ENCODE measurements at places on chromosomes 4 and X.

DNA sequence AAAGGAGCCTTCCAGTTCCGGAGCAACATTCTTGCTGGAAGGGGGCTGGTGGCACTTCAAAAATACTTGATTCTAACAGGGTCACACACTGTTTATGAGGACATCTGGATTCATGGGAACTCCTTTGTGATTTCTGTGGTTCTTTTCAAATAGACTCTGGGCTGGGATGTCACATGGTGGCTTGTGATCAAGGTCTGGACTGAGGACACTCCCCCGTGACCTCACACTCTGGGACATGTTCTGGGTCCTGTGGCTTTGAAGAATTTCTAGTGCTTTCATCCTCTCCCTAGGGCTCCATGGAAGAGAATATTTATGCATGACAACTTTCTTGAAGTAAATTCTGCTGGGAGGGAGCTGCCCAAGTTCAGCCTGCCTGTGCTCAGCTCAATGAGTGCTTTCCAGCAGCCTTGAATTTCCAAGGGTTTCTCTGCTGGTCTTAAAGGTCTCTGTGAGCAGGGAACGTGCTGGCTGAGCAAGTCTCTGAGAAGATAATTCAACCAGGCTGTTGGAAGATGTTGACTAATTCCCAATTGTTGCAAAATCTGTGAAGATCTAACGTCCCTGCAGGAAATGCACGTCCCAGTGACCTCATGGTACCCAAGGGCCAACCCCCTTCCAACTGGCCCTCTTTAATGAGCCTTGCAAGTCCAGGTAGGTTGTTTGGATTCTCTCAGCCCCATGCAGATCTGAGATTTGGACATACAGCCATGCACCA is 36.3 kb downstream of the GPR143 start:
- no peak for DNase-seq

- DNase-seq: no peak
Measured at GRCh38 chr4:88628746-88629145, 36.5 kb downstream of the HERC3 start.

GRCh38 chr4:11847167-11847566 is 418.5 kb upstream of the HS3ST1 start:
- DNase-seq: no peak

DNA sequence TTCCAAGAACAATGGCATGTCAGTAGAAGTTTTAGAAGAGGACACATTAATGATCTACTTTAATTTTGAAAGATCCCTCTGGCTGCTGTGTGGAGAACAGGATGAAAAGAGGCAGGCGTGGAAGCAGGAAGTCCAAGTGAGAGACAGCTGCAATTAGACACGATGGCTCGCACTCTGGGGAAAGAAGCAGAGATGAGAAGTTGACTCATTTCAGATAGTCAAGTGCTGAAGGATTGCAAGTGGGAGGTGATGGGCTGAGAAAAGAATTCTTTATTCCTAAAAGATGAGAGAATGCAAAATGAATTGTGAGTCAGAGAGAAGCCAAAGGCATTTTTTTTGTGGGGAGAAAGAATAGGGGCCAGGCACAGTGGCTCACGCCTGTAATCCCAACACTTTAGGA is 16.5 kb downstream of the RXFP1 start:
- DNase-seq: no peak

DNA sequence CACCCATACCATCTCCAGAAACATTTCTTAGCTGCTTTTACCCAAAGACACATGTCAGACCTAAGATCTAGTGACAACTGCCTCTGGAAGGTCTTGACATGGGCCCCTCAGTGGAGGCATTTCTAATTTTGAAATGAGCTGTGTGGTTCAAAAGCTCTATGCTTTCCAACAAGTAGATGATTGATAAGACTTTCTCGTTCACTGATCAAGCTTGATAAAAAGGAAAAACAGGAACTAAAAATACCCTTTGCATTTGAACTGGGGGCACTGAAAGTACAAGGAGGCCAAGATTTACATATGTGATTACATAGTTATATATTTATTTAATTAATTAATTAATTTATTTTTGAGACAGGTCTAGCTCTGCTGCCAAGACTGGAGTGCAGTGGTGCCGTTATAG is 61.3 kb upstream of the SCOC start:
- DNase-seq: no peak

- no peak for DNase-seq
Measured at GRCh38 chr4:183478123-183478522, 26.7 kb upstream of the ING2 start.

DNA sequence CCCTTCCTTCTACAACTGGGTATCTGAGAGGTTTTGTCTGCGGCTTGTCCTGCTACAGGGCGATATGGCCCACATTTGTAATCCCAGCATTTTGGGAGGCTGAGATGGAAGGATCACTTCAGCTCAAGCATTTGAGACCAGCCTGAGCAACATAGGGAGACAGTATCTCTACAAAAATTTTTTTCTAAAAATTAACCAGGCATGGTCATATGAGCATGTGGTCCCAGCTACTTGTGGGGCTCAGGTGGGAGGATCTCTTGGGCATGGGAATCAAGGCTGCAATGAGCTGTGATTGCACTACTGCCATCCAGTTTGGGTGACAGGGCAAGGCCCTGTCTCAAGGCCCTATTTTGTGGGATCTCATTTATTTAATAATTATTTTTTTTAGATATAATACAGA is 420.6 kb upstream of the PABPC4L start:
- DNase-seq: peak; percentile 20

Data from Caki2 (cell line).